Stimulated activated CD4-positive, alpha-beta T cell treated with anti-CD3 and anti-CD28 coated beads, Interleukin-12 subunit alpha, Interleukin-12 subunit beta, amount 100 ng/mL, for 4 hours (primary cell): ENCODE measurements at places on chromosomes 16 and 17.

DNA sequence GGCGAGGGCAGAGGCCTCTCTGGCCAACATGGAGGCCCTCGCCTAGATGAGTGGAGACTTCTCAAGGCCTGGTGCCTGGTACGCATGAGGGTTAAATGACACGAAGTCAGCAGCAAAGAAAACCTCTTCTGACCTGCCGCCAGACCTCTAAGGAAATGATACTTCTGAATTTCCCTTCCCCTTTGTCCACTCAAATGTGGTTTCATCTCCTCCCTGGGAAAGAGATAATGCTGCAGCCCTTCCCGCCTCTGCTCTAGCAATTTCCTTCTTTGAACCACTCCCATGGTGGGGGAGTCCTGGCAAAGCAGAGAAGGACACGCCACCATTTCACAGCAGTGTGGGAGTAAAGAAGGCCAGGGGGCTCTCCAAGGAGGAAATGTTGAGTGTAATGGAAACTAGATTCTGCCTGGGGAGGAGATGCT is 65.7 kb upstream of the BCAR1 start:
- DNase-seq: no peak

DNA sequence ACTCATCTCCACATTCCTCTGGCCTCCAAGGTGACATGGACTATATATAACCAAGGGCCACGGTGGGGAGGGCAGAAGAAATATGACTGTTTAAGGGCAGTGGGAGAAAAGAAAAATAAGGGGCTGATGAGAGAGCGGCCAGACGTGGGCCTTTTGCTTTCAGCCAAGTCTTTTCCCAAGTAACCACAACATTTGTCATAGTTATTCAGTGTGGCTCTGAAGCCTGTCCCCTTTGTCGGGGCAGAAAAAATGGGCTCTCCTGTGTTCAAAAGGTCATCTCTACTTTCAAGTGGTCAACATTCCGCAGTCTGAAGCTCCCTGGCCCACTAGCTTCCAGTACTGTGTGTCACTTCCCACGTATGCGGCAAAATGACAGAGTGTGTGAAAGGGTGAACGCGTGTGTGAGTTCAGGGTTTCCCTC is 245.4 kb downstream of the NTN1 start:
- no peak for DNase-seq

DNA sequence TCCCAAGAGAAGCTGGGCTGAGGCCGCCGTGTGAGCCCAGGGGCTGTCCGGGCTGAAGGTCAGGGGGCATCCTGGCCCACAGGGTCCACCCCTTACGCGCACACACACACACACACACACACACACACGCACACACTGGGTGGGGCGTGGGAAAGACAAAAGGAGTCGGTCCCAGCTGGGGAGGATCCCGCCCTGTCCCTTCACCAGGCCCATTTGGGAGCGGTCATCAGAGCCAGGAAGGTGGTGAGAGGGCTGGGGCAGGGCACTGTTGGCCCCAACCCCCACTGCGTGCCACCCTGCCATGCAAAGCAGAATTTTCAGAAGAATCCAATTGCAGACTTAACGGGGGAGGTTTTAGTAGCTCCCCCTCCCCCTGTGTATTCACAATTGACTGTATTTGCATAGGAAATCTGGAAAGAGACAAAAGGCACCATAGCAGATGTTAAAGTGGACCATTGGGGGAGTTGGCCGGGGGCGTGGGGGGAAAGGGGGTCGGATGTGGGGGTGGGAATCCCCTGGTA is 11.3 kb upstream of the CD300A start:
- no peak for DNase-seq

GRCh38 chr17:8125947-8126490 is 2.1 kb upstream of the HES7 start:
- DNase-seq: no peak

- no peak for DNase-seq
These were observed 699 bp downstream of the FAM222B start for GRCh38 chr17:28841901-28842281.

DNA sequence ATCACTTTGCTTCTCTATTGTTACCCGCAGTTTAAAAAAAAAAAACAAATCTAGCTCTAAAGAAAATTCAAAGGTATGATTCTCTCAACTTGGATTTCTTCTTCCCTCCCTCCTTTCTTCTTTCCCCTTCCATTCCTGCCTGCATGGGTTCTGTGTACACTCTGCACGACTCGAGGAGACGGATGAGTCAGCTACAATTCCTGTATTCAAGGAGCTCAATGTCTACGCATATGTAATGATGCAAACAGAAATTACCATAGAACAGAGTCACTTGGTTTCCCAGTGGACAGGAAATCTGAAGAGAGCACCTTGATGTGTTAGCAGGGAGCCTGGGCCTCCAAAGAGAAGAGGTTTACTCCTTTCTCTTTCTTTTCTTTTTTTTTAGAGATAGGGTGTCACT is 92.3 kb downstream of the VPS53 start:
- no peak for DNase-seq

DNA sequence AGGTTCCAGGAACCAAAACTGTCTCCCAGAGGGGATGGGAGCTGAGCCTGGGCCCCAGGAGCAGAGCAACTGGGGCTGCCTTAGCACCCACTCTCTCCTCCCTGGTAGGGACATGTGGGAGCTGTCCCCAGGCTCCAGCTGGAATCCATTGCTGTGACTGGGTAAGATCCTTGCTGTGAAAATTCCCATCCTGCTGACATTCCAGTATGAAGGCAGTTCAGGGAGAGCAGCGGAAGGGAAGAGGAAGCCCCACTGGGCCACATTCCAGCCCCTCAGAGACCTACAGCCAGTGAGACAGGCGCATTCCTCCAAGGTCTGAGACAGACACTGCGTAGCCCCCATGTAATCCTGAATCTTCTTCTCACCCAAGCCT is 24.2 kb downstream of the MYO18A start:
- DNase-seq: no peak
